Heart left ventricle (tissue), 16 donors: ENCODE measurements at places on chromosomes 12 and 14. TPM values are rescaled to one million over a fixed set of nuclear protein-coding genes. Genes with fewer than 3 reads are reported as not detected.

Gene HOXC9
- total RNA-seq, result not detected

Gene COX8C
- not detected for total RNA-seq

Gene FGF23
- not detected for total RNA-seq

Gene TAS2R9
- total RNA-seq, result not detected

DNA sequence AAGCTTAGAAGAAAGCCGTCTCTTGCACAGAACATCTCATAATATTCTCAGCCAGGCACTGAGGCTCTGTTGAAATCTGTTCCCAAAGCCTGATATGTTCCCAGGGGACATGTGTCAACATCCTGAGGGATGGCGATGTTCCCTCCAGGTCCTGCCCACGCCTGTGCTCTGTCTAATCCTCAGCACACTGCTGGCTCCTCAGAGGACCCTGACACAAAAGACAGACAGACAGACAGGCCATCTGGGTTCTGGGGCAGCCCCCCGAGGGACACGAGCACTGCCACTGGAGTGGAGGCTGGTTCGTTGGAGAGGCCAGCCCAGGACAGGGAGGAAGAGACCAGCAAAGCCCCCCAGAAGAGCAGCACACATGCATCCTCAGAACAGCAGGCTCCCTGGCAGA lies 27.8 kb downstream of the CHGA start:
- no peaks in the 10 kb centered on the region for H3K27me3 ChIP-seq
- no peak overlapping the region for H3K4me3 ChIP-seq
- peaks cover 74% of the 10 kb centered on the region for H3K4me1 ChIP-seq
- peak; percentile 59 for DNase-seq

GRCh38 chr12:59181196-59181777 lies 261.0 kb upstream of the LRIG3 start:
- peaks cover 4% of the 10 kb centered on the region for H3K27me3 ChIP-seq
- no peaks in the 10 kb centered on the region for H3K36me3 ChIP-seq
- no peaks in the 10 kb centered on the region for H3K4me1 ChIP-seq
- DNase-seq, result no peak
- H3K27ac ChIP-seq, result no peak overlapping the region

DNA sequence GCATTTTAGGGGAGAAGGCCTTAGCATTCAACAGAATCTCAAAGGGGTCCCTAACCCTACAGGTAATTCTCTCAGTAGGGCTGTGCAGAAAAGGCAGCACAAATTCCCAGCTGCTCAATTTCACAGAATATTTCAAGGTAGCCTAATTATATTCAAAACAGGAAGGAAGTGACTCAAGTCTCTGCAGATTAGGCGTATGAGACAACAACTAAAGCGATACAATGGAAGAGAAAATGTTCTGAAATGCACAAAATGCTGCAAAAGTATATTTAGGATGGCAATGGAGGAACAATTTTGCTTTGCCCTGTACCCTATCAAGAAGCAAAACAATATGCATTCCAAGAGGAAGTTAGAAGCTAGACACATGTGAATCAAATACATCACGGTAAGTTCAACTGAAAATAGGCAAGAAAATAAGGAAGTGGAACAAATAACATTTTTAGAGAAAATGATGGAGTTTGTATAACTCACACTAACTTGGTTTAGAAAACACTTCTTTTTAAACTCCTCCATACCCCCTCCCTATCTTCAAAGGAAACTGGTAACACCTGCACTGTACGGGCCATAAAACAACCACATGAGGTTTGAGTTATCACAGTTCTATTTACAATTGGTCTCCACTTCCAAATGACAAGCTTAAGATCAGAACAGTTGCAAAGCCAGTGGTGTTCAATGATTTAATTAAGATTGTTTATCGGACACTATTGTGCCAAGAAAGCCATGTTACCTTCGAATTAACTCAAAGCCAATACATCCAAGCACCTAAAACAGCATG lies 1.6 kb downstream of the GIT2 start:
- peak overlapping the region; percentile 93 for H3K27ac ChIP-seq
- peaks cover 54% of the 10 kb centered on the region for H3K4me1 ChIP-seq
- H3K27me3 ChIP-seq, result no peaks in the 10 kb centered on the region

GRCh38 chr14:104872469-104873341 lies 7.6 kb downstream of the CEP170B start:
- H3K4me3 ChIP-seq, result no peak overlapping the region
- no peak overlapping the region for H3K27ac ChIP-seq
- peak; percentile 18 for DNase-seq
- peaks cover 5% of the 10 kb centered on the region for H3K4me1 ChIP-seq
- no peaks in the 10 kb centered on the region for H3K36me3 ChIP-seq

- peaks cover 13% of the 10 kb centered on the region for H3K27me3 ChIP-seq
- peaks cover 8% of the 10 kb centered on the region for H3K4me1 ChIP-seq
- no peak overlapping the region for H3K4me3 ChIP-seq
- no peak for DNase-seq
Observed at GRCh38 chr14:67413806-67414769, 2.1 kb upstream of the PLEK2 start.

GRCh38 chr14:102541771-102542170 lies 32.2 kb upstream of the ANKRD9 start:
- no peak overlapping the region for H3K4me3 ChIP-seq
- DNase-seq, result no peak

DNA sequence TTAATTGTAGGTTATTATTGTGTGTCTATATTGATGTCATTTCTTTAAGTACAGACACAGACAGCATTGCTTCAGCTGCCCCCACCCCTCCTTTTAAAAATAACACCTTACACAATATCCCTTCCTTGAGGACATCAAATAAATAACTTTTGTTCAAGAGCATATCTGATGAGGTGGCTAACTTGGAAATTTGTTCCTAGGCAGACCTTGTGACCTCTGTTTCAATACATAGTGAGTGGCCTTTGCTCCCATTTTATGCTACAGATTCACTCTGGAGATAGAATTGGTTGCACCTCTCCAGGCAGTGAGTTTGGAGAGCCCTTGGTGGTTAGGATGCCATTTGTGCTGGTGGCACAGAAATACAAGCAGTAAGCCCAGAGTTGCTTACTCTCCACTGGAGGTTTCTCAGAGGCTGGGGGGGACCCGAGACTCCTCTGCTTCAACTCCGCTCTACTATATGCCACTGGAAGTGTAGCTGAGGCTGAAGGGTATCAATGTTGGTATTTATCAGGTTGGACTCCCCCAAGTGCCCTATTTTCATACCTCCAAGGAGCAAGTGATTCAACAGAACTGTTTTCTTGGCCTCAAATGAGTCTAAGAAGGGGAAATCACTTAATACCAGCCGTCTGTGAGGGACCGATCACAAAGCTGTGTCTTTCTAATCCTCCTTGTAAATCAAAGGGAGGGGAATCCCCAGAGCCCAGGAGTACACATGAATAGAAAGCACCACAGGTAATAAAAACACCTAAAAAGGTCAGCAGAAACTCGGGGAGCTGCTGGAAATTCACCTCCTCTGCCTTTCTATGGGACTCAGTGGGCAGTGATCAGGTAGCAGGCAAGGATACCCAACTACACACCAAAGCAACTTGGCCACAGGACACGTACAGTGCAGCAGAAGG lies 463.1 kb downstream of the RAD51B start:
- no peaks in the 10 kb centered on the region for H3K27me3 ChIP-seq
- DNase-seq, result no peak
- no peak overlapping the region for H3K4me3 ChIP-seq
- no peak overlapping the region for H3K27ac ChIP-seq
- peaks cover 8% of the 10 kb centered on the region for H3K4me1 ChIP-seq

DNA sequence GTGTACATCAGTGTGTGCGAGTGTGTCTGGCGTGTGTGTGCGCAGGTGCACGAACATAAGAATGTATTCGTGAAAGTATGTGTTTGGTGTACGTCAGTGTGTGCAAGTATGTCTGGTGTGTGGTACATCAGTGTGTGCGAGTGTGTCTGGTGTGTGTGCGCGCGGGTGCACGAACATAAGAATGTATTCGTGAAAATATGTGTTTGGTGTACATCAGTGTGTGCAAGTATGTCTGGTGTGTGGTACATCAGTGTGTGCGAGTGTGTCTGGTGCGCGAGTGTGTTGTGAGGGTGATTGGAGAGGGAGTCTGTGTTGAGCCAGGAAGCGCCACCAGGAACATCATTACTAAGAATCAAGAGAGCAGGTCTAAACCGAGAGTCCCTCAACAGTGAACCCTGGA lies 143.8 kb downstream of the BCL11B start:
- H3K27me3 ChIP-seq, result no peaks in the 10 kb centered on the region
- no peak overlapping the region for H3K4me3 ChIP-seq
- no peaks in the 10 kb centered on the region for H3K4me1 ChIP-seq
